DMS79 treated with DMSO at 0.1 percent for 48 hours (cell line): ENCODE measurements at places on chromosomes 11 and 22.

DNA sequence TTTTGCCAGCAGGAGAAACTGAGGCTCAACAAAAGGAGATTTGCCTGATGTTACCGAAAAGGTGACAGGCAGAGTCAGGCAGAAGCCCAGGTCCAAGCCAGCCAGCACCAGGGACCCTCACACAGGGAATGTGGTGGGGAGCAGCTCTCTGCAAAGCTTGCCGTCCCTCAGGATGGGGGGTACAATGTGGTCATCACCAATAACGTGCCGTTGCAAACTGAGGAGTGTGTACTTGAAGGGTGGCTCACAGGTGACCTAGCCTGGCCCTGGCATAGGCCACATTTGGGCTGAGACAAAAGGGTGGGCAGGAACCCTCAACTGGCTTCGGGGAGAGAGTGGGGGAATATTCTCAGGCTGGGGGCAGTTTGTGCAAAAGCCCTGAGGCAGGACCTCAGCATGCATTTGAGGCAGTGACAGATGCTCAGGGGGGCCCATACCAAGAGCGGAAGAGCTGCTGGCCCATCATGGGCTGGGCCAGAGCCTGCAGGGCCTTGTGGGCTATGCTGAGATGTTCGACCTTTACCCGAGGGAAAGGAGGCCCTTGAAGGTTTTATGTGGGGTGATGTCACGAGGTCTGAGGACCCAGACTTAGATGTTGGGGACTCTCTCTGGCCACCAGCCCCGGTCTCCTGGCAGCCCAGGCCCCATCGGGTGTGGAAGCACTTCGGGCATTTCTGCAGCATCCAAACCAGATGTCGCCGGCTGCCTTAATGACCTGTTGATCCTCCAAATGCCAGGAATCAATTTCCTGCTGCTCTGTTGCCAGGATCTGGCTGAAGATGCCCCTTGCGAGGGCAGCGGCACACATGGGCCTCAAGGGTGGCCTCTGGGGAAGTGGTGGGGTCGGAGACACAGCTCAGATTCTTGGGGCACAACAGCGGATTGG is 57.4 kb upstream of the SHISAL1 start:
- DNase-seq: no peak

DNA sequence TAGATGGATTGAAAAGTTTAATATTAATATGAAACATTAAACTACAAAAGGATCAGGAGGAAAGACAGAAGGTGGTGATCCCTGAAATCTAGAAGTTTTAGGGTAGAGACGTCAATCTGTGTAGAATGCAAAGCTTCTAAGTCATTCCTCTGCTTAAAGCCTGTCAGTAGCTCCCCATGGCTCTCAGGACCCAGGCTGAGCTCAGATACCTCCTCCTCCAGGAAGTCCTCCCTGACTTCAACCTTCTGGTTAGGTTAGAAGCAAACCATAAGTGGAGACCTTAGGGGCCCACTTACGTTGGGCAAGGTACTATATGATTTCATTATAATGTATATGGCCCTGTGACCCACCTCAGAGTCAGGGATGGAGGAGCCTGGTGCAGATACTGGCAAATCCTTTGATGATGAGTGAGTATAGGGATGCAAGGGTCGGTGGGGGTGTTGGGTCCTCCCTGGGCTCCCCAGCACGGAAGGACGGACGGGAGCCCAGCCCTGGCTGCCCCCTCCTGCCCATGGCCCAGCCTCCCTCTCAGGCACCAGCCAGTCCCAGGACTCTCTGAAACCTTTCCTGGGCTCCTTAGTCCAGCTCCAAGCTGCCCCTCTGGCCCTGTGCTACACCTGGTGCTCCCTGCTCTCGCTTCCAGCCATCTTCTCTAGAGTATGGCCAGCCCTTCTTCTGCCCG is 3.2 kb upstream of the PPP6R3 start:
- no peak for DNase-seq

GRCh38 chr11:111466615-111467014 is 45.6 kb downstream of the BTG4 start:
- DNase-seq: no peak

GRCh38 chr11:94658386-94658785 is 91.2 kb downstream of the PIWIL4 start:
- peak; percentile 96 for DNase-seq

GRCh38 chr11:134124660-134125451 is 56.0 kb downstream of the JAM3 start:
- no peak for DNase-seq

DNA sequence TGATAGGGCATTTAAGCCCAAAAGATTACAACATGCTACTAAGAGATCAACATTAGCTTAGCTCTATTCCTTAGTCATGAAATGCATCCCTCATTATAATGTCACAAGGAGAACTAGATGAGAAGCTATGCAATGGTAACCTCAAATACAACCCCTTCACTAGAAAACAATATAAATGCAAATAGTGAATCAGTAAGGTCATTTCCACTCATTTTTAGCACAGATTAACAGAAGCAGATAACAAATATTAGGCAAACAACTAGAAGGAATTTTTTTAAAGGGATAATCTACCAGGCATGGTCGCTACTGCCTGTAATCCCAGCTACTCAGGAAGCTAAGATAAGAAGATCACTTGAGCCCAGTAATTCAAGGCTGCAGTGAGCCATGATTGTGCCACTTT is 28.2 kb downstream of the SIK3 start:
- no peak for DNase-seq

- no peak for DNase-seq
Measured at GRCh38 chr11:122721201-122721963, 65.9 kb downstream of the UBASH3B start.

DNA sequence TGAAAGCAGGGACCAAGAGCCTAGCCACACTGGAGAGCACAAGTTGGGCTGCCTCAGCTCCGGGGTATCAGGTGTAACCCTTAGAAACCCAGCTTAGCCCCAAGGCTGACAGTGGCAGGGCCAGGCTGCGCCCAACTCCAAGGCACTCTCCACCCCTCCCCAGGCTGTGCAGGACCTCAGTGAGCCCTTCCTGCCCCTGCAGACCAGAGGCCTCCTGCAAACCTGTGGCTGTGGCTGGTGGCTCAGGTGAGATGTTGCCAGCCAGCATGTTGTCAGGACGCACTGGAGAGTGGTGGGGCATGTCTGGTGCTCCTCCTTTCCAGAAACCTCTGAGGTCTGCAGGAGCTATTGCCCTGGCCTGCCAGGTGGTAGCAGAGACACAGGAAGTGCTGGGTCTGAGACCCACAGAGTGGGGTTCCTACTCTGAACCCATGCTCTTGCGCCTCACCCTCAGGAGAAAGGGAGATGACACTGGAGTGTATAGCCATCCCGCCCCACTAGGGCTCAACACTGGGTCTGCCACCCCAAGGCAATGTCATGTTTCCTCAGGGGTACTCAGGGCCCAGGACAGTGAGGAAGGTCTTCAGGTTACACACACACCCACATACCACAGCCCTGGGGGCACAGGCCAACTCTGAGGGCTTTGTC is 2.4 kb upstream of the SCARF2 start:
- no peak for DNase-seq

GRCh38 chr11:12556155-12556554 is 118.1 kb upstream of the TEAD1 start:
- DNase-seq: no peak

DNA sequence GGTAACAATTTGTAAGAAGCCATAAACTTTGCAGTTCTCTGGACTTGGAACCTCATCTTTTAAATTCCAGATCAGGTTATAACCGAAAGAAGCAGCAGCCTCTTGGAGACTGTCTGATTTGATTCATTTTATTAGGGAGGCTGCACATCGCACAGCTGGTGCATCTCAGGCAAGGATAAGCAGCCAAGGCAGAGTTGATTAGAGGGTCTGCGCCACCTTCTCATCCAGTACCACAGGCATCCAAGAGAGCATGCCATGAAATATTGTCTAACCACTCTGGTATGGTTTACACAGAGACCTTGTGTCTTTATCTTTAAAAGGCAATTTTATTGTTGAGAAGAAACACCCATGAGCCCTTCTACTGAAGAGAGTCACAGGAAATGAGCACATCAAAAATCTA is 16.2 kb upstream of the CWF19L2 start:
- no peak for DNase-seq

DNA sequence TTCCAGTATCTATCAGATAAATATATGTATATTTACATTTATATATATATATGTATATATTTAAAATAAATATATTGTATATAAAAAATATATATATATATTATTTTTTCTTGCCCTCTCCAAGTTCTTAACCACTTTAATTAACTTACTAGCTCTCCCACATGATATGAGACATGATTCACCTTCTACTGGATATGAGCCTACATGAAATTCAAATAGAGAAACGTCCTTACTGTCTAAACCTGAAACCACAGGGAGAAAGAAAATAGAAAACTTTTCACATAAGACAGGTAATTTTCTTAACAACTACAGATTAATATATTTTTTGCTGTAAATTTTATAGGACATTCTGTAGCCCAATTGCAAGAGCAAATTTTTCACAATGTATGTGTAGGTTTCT is 391.6 kb downstream of the ETS1 start:
- DNase-seq: no peak

DNA sequence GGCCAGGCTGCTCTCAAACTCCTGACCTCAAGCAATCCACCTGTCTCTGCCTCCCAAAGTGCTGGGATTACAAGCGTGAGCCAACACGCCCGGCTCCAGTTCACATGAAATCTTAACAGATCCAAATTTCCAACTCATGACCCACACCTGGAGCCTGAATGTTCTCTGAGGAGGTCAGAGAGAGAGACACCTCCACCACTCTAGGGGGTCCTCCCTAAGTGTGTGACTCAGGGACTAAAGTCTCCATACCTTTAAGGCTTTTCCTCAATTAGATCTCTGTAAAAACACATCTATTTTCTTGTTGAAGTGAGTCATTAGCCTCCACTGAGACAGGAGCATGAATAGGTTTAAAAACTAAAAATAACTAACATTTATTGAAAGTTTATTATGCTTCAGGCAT is 376.4 kb downstream of the CADM1 start:
- DNase-seq: no peak

DNA sequence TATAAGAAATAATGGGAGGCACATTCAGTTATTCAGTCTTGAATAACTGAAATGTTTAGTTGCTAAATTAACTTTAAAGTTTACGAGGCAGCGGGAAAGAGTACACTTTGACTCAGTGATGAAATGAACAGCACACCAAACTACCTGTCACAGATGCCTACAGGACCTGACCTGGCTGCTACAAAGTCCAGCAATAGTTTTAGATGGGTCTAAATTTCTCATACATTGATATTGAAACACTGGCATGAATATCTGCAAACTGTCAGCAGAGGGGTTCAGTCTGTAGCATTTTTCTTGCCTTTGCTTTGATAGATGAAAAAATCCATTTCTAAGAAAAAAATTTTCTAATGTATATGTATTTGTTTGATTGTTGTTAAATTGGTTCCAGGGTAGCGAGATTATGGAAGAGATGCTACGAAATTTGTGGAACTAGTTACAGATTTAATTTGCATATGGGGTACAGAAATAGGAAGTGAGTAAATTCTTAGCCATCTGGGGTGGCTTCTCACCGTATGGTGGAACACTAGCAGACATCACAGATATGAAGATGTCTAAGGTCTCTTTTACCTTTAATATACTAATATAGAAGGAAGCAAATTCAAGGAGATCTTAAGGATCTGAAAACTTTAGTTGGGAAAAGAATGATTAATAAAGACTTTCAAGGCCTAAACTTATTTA is 20.8 kb upstream of the GAB2 start:
- DNase-seq: no peak

- no peak for DNase-seq
Measured at GRCh38 chr11:26949846-26950245, 44.1 kb upstream of the FIBIN start.

- no peak for DNase-seq
Measured at GRCh38 chr11:102824556-102824955, 18.9 kb downstream of the MMP3 start.

DNA sequence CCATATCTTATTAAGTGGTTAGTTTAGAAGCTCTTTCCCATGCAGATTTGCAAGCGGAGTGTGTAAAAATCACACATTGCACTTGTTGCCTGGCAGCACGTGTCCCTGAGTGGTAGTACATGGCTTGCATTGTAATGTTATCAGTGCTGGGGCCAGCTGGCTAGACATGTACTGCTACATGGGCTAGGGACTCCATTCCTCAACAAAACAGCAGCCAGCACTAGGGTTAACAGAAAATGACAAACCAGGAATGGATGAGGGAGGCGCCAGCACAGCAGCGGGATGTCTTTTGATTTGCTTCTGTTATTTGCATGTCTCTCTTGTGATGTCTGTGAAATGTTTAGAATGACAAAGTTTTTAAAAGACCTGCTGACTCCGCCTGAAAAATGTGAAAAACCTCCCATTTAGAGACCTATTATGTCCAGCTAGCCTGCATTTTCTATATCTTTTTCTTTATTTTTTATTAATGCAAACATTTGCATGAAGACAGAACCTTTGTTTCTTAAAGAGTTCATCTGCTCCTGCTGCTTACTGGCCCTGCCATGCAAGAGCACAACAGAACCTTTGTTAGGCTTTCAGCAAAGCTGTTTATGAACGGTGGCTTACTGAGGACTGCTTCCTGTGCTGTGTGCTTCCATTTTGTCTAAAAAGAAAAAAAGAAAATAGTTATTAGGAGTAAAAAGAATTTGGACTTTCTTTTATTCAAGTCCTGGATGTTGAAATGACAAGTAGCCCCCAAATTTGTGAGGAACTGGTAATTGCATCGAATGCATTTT is 40.7 kb downstream of the CSTPP1 start:
- DNase-seq: no peak

DNA sequence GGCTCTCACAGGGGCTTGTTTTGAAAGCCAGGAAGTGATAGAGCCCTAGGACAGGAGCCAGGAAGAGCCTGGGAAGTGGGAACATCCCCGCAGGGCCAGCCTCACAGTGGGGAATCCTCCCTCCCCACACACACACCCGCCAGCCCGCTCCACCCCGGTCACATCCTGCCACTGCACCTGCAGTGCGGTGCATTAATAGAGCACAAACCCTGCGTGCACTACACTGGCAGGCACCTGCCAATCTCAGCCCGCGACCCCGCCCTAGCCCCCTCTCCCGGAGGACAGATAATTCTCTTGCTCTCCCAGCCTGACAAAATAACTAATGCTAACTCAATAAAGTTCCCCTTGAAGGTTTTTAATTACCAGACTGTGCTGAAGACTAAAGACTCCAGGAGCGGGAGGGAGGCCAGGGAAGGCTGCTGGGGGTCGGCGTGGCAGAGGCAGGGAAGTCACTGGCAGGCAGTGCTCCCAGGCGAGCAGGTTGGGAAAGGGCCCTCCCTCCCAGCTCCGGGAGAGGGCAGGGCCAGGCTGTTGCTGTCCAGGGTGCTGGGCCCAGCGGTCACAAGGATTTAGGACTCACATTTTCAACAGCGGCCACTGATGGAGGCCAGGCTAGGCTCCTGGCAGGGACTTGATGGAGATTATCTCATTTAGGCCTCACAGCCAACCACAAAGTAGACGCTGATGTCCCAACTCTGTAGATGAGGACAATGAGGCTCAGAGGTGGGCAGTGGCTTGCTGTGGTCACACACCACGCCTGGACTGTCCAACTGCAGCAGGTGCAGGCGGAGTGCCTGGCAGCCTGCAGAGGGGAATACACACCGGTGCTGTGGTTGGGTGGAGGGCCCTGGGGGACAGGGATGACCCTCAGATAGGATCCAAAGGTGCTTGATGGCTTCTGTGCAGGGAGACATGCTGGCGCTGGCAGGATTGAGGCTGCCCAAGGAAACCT is 23.9 kb upstream of the TCF20 start:
- peak; percentile 5 for DNase-seq
